ENCODE measurements at places on chromosomes 6 and 20.

DNA sequence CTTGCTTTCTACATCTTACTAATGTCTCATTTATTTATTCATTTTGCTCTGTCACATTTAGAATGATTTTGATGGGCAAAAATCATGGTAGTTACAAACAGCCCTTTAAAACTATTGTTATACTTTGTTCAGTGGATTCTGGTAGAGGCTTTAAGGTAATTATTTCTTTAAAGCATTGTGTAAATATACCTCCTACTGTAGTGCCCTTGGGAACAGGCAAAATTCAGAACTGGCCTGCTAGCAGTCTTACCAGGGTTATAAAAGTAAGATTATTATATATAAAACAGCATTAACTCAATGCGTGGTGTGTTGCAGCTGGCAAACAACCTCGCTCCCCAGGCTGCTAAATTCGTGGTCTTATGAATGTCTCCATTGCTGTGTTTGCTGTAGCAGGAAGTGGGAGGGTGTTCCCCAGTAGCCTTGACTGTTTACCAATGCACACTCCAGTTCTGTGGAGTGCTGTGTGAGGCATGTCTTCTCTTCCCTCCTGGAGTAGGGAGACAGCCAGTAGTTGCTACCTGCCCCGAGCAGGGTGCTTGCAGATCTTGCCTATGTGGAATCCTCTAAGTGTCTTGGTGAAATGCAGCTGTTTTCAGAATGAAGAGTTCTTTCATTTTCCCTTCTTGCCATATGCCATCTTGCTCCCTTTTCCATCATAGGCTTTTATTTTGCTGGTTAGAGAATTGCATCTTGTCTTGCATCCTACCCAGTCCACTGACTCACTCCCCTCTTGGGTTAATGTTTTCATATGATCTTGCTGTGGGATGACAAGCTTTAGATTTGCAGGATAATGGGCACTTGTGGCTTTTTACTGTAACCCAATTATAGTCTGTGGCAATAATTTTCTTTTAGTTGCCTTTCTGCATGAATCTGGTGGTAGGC lies 45.3 kb downstream of the IGF2R start:
- no peak for DNase-seq

- peak; percentile 18 for DNase-seq
Observed at GRCh38 chr6:27129095-27129815, 118.2 kb upstream of the PRSS16 start.

DNA sequence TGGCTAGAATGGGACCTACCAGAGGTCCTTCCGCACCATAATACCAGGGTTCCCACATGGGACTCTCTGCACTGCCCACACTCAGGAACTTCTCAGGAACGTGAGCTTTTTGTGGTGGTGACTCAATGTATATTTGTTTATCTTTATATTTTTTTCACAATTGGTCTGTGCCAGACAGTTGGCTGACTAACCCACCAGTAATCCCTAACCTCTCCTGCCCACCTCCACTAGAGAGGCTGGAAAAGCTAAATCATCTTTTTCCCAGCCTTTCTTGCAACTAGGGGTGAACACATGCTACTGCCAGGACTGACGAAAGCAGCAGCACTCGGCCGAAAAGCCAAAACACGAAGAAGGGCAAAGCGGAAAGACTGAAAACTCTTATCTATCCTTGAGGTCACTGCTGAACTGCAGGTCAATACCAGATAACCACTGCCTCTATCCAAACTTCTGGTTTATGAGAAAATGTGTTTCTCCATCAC lies 112.9 kb downstream of the TRERF1 start:
- no peak for DNase-seq

GRCh38 chr6:61217714-61218113 lies 1068.3 kb downstream of the KHDRBS2 start:
- DNase-seq: no peak

GRCh38 chr6:105781915-105782314 lies 304.2 kb upstream of the PRDM1 start:
- no peak for DNase-seq

DNA sequence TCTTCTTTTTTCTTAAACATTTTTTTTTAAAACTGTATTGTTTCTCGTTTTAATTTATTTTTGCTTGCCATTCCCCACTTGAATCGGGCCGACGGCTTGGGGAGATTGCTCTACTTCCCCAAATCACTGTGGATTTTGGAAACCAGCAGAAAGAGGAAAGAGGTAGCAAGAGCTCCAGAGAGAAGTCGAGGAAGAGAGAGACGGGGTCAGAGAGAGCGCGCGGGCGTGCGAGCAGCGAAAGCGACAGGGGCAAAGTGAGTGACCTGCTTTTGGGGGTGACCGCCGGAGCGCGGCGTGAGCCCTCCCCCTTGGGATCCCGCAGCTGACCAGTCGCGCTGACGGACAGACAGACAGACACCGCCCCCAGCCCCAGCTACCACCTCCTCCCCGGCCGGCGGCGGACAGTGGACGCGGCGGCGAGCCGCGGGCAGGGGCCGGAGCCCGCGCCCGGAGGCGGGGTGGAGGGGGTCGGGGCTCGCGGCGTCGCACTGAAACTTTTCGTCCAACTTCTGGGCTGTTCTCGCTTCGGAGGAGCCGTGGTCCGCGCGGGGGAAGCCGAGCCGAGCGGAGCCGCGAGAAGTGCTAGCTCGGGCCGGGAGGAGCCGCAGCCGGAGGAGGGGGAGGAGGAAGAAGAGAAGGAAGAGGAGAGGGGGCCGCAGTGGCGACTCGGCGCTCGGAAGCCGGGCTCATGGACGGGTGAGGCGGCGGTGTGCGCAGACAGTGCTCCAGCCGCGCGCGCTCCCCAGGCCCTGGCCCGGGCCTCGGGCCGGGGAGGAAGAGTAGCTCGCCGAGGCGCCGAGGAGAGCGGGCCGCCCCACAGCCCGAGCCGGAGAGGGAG lies 580 bp downstream of the VEGFA start:
- DNase-seq: peak; percentile 72

DNA sequence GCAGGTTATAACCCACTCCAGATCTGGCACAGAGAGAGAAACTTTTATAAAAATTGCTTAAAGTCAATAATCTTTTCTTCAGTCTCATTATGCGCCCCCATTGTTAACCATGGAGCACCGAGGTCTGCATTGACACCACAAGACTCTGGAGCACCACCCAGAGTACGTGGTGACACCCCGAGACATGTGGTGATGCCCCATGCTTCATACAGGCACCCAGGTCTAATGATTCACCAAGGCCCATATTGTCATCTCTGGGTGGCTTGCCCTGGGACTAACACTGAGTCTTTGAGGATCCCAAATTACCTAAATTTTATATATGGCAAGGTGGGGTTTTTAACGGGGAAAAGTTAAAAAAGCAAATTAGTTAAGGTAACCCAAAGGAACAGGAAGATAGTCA lies 31.1 kb downstream of the CD109 start:
- no peak for DNase-seq

GRCh38 chr6:33343953-33344611 lies 26.5 kb upstream of the ZBTB22 start:
- DNase-seq: peak; percentile 78

- no peak for DNase-seq
Observed at GRCh38 chr20:45070932-45071632, 29.8 kb downstream of the KCNS1 start.

- no peak for DNase-seq
Observed at GRCh38 chr6:20402092-20402341, 338 bp downstream of the E2F3 start.

GRCh38 chr6:149935246-149935645 lies 6.6 kb upstream of the ULBP2 start:
- DNase-seq: no peak

GRCh38 chr20:12924126-12924525 lies 84.6 kb upstream of the SPTLC3 start:
- no peak for DNase-seq

- no peak for DNase-seq
Observed at GRCh38 chr6:138597336-138597735, 98.0 kb upstream of the NHSL1 start.

- DNase-seq: no peak
Observed at GRCh38 chr6:39210450-39210849, 18.8 kb downstream of the KCNK5 start.

DNA sequence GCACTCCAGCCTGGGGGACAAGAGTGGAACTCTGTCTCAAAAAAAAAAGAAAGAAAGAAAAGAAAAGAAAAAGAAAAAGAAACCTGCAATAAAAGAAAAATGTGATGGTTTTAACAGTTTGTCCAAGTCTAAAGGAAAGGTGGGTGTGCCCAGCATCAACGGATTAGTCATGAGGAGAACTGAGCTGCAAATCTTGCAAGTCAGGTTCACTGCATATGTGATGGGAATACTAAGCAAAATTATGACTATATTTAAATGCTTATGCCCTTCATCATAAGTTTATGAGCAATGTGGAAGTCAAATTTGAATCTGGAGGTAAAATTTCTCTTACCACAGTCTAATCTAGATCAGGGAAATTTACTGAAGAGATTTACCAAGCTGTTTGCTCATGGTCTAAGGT lies 13.1 kb upstream of the CDK19 start:
- DNase-seq: no peak

DNA sequence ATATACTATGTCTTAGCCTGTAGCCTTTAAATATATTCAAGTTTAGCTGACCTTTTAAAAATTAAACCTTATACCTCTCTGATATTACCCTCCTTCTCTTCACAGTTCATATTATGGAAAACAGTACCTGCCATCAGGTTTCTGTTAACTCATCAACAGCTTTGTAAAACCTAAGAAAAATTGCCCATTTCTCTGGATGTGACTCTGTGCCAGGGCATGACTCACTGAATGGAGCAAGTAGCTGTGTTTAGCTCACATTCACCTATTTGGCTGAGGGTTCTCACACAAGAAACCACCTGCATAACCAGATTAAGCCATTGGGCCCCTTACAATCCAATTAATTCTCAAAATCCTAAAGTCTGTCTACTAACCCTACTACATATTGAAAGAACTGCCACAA lies 678.8 kb upstream of the MARCKS start:
- no peak for DNase-seq

GRCh38 chr6:90982051-90982450 lies 395.2 kb upstream of the MAP3K7 start:
- no peak for DNase-seq

DNA sequence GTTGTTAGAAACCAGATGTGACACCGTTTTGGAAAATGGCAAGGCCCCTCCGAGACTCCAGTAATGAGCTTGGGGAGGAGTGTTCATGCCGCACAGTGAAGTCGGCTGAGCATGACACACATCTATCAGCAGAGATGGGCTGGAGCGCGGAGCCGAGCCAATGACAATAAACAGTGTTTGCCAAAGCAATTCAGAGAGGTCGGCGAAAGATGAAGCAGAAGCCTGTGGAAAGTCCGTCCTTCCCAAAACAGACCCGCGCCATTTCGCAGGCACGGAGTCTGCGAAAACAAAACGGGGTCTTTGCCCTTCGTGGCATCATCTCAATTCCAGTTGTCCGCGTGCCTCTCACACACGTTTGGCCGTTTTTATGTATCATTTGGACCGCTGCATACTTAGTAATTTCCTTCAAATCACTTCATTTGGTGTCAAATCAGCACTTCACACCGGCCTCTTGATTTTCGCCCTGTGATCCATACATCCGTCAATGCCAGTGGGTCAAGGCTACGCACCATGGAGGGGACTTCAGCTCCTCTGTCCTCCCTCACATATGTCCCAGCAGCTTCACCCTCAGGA lies 71.3 kb downstream of the SULF2 start:
- no peak for DNase-seq

- no peak for DNase-seq
Observed at GRCh38 chr20:10322073-10323012, 103.7 kb downstream of the SNAP25 start.

DNA sequence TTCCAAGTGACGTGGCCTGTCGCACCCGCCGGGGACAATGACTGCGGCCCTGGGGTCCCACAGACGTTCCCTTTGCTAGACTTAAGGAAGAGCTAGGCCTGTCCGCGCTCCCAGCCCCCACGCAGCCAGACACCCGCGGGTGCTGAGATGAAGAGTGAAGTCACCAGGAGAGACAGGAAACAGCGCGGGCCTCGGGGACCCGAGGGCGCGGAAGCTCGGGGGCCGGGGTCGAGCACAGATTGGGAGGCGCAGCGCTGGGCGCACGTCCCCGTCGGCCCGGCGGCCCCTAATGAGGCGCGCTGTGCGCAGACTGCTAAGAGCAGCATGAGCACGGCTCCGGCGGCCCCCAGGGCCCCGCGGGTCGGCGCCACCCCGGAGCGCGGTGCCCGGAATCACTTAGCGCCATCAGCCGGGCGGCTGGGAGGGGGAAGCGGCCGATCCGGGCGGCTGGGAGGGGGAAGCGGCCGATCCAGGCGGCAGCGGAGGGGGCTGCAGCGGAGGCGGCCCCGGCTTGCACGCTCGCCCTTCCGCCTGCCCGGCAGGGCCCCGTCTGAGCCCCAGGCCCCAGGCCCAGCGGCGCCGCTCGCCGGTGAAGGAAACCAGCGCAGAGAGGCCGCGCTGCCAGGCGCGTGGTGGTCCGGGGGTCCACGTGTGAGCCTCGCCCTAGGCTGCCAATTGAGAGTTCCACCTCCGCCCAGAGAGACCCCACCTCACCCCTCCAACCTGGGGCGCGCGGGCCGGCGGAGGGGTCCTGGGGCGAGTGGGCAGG lies 8.3 kb upstream of the AVP start:
- no peak for DNase-seq

DNA sequence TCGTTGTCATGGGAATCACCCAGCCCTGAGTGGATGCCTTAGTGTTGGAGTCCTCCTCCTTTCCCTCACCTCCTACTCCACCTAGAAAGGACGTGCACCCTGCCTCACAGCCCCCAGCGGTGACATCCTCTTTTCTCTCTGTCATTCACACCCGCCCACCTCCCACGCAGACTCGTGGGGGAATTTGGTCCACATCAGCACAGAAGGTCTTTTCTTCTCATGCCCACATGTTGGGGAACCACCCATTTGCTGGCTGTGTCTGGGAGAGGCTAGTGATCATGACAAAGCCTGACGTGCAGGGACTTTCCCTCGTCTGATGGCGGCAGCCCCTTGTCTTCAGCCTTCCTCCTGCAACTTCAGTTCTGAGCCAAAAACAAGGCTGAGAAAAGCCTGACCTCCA lies 96.0 kb upstream of the CNKSR3 start:
- DNase-seq: no peak

DNA sequence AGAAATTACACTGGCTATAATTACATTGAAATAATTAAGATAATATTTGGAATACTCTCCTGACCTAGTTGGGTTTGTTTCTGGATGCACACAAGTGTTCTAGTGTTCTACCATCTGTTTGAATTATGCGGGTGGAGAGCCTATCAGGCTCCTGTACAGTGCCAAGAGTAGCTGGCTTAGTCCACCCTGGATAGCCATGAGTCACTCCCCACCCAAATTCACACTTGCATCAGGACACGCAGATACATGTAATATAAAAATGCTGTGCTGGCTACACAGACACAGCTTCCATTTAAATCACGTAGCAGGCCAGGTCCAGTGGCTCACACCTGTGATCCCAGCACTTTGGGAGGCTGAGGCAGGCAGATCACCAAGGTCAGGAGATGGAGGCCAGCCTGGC lies 686.2 kb upstream of the SLC35B3 start:
- DNase-seq: no peak

- no peak for DNase-seq
Observed at GRCh38 chr6:108254433-108255410, 6.1 kb downstream of the SNX3 start.
